ENCODE measurements at places on chromosomes 2 and 18.

DNA sequence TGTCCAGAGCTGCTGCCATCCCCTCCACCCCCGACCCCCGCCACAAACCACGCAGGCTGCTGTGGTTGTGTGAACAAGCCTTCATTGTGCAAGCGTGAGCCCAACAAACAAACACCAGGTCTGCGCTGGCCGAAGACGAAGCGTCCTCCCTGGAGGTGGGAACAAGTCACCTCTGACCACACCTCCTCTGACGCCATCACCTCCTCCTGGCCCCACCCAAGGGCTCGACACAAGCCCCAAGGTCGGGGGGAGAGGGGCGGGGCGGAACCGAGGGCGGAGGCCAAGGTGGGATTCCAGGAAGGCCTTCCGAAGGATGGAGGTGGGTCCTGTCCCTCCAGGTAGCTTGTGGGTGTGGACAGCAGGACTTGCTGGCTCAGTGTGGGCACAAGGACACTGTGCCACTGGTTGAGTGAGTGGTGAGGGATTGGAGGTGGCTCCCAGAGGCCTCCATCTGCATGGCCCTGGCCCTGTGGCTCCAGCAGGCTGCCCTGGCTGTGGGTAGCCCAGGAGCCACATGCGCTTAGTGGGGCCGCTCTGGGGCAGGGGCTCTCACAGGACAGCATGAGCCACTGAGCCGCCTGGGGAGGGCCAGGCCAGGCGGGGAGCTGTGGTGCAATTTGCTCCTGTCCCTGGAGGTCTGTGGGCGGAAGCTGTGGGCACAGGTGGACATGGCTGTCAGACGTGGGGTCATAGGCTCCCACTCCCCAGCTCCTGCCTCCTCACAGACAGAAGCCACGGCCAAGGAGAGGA lies 7.4 kb upstream of the GPR17 start:
- no peak for DNase-seq

DNA sequence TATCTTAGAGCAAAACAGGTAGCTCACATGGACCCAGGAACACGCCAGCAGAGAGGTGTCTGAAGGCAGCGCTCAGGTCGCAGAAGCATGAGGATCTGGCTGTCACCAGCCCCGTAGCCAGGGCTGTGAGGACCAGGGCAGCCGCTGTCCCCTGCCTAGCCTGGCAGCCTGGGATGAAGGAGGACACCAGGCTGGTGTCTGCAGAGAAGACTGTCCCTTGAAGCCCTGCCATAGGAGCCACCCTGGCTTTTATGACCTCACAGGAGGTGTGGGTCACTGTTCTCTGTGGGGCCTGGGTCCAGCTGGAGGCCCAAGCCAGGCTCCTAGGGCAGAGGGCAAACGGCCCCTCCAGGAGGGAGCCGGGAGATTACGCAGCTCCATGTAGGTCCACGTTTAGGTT lies at the start of gene SPATA3:
Gene SPATA3, plus strand, starts transcription at position 301 of the 400 bp plus-strand sequence. CDS start 113 bp downstream, outside the sequence.
- DNase-seq, result no peak

- DNase-seq, result no peak
These were observed 3.7 kb upstream of the LRRFIP1 start for GRCh38 chr2:237623428-237624403.

GRCh38 chr2:238225911-238226697 lies 13.7 kb downstream of the HES6 start:
- no peak for DNase-seq

GRCh38 chr2:15731213-15731888 lies 139.7 kb downstream of the DDX1 start:
- DNase-seq, result no peak

DNA sequence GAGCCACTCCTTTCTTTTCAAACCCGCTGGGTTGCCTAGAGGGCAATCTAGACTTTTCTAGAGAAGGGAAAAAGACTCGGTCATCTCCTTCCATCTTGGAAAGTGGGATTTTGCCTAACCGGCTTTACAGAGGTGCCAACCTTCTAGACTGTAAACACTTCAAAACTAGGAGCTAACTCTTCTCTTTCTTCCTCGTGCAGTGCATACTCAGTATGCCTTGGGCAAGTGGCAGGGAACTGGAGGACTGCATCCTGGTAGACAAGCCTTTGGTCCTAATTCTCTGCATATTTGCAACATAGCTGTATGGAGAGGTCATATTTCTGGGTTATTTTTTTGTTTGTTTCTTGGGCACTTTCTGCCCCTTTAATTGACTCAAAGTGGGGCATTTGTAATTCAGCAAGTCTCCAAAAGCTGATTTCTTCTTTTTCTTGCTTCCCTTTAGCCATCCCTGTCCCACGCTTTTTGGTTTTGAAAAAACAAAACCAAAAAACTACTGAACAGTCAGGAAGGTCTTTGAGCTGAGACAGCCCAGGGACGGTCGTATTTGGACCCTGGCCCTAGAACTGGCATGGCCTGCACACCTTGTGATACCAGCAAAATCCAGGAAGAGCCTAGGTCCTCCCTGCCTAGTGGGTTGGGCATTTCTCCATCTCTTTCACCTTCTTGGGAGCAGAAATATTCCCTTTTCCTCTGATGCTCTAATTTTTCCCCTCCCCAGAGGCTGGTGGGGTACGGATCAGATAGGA lies 5.8 kb upstream of the GATA6 start:
- DNase-seq, result no peak

- no peak for DNase-seq
These were observed 17.0 kb downstream of the LRRFIP1 start for GRCh38 chr2:237644381-237644703.

- no peak for DNase-seq
These were observed 683 bp downstream of the PTRHD1 start for GRCh38 chr2:24792542-24792873.

GRCh38 chr18:48629730-48630324 lies 91.0 kb downstream of the CTIF start:
- DNase-seq, result peak; percentile 99

- DNase-seq, result no peak
These were observed 156.8 kb downstream of the ANTXR1 start for GRCh38 chr2:69169655-69170389.

- DNase-seq, result no peak
These were observed 105.0 kb downstream of the SH3BP4 start for GRCh38 chr2:235056768-235057167.

Data from BJ (cell line).